ENCODE measurements at places on chromosomes 12 and 14. TPM values are rescaled to one million over a fixed set of nuclear protein-coding genes. Genes with fewer than 3 reads are reported as not detected.

The INSM2 gene
- 9.6 TPM for total RNA-seq

The INHBE gene
- not detected for total RNA-seq

DNA sequence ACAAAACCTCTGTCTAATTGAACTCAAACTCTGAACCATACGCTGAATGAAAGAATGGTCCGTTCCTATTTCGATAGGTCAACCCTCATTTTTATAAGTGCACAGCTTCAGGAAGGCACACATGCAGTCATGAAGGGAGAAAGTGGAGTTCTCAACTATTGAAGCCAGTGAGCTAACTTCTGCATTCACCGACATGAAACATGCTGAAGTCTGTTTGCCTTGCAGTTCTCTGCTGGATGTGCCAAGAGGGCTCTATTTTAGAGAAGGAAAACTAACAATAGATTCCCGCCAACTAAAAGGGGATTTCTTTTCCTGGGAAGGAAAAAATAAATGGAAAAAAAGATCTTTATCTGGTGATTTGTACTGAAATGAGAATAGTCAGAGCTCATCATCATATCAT is 191.0 kb upstream of the PLEKHG7 start:
- DNase-seq, result no peak

GRCh38 chr14:104092931-104093365 is 7.4 kb downstream of the ASPG start:
- DNase-seq, result no peak

GRCh38 chr12:80641936-80642335 is 65.5 kb upstream of the MYF6 start:
- no peak for DNase-seq
